Cortex of kidney (tissue), 1 donor: ENCODE measurements at places on chromosomes 4 and X.

GRCh38 chrX:43176686-43177085 lies 398.7 kb upstream of the PPP1R2C start:
- no peak for DNase-seq

DNA sequence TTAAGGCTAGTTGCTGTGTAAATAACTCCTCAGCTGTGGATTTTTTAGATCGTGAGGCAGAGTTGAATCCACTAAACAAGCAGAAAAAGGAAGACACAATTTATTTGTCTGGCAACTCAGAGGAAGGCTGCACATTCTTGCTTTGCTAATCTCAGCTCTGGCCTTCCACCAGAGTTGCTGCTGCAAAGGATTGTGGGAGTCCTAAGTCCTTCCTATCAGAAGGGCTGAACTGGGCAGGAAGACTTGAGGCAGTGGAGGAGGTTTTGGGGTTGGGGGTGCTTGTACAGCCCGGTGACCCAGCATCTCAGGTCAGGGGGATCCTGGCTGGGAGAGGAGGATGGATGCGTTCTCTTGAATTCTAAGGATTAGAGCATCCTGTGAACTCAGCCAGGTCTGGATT lies 11.0 kb upstream of the VSIG1 start:
- DNase-seq = no peak

DNA sequence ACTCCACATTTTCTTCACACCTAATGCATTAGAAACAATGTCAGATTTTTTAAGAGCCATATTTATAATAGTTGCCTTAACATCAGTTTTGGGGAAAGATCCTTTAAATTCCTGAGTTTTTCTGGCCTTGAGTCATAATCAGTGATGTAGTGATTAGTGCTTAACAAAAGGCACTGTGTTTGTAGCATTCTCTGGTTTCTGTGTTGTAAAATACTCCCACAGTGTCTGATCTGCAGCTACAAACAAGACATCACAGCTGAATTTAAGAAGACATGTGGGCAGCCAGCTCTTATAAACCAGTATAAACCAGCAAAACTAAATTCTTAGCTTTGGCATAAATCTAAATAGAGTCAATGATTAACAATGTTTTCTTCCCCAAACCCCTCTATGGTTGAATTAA lies 233.8 kb downstream of the FSTL5 start:
- no peak for DNase-seq

GRCh38 chr4:102439236-102439614 lies 61.9 kb upstream of the NFKB1 start:
- DNase-seq = no peak

DNA sequence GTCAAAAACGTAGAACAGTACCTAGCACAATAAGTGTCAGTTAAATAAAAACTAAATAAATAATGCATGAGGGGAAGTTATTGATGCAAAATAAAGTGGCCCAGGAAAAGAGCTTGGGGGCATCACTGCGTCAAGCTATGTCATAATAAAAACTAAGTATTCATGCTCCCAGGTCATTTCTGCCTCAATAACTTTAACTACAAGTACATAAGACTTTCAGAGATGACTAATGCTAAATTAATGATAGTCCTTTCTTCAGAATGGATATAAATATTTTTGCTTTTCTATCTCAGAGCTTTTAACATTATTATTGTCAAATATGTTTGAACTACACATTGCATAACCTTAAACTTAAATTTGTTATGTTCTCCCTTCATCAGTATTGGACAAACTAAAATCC lies 92.2 kb upstream of the MAGEB10 start:
- no peak for DNase-seq

GRCh38 chrX:1163231-1163630 lies 49.2 kb downstream of the CRLF2 start:
- DNase-seq = no peak

DNA sequence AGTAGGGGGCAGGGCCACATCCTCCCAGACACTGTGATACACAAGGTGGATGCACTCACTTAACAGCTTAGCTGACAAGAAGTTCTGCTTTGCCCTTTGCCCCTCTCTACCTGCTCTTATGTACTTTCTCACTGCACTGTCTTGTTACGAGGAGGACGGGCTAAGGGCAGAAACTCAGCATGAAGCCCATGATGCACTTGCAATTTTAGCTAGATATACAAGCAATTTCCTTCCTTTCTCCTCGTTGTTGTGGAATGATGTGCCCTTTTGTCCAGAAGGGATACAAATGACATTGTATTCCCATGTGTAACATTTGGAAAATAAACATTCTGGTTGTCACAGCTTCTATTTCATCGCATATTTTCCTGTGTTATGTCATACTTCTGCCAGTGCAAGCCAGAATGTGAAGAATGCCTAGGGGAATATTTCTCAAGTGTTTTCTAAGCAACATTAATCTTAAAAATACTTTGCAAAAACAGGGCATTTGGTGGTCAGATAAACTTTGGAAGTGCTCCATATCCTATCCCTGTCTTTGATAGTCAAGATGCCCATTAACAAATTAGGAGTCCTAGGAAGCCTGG lies 47.2 kb downstream of the MAOA start:
- DNase-seq = no peak

- DNase-seq = no peak
These were observed 90.3 kb downstream of the ATOH1 start for GRCh38 chr4:93918856-93919255.

DNA sequence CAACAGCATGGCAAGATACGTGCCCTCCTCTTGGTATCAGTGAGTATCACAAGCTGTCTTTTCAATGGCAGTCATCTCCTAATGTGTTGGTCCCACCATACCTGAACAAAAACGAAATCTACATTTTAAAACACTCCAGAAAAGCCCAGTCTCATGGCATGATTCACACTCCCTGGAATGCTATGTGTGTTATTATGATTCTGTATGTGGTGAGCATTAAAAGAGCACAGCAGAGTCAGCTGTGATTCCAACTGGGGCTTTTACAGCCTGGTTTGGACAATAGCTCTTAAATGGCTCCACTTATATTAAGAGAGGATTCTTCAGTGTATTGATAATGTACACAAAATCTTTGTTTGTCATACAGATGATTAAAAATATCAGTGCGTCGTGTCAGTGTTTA lies 274.1 kb upstream of the GK2 start:
- DNase-seq = no peak

DNA sequence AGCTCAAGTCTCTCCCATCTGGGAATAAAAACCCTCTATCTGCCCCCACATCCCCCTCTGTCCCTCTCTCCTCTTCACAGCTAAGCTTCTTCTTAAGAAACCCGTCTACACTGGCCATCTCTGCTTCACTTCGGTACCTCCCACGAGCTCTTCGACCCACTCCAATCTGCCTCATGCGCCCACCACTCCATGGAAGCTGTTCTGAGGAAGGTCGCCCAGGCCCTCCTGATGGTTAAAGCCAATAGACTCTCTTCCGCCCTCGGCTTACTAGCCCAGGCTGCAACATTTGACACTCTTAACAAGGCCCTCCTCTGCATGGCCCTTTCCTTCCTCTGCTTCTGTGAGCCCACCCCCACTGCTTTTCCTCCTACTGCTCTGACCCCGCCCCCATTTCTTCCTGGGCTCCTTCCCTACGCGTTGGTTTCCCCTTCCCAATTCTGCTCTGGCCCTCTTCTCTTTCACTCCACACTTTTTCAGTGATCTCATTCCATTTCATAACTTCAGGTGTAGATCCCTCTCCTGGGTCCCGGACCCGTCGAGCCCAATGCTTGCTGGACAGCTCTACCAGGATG lies 11.8 kb downstream of the IQSEC2 start:
- DNase-seq = no peak

- DNase-seq = no peak
These were observed 269.8 kb downstream of the FSTL5 start for GRCh38 chr4:161894014-161894413.

GRCh38 chrX:147228153-147228552 lies 413.6 kb upstream of the CXorf51A start:
- no peak for DNase-seq

DNA sequence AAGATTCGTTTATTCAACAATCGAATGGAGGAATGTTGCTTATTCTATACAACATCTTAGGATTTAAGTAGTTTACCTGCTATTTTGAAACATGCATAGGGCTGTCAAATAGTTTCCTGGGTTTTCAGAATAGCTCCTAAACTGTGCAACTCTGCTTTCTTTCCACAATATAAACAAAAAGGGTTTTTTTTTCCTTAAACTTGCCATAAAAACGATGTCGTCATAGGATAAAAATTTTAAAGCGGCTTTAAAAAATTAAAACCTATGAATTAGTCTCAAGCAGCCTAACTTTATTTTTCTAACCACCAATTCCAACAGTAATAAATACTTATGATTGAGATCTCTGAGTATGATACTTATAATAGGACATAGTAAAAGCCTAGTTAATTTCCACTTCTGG lies 21.6 kb upstream of the STIM2 start:
- no peak for DNase-seq

- DNase-seq = no peak
These were observed 69.2 kb downstream of the HAUS3 start for GRCh38 chr4:2172627-2173231.

- DNase-seq = no peak
These were observed 138.3 kb downstream of the PDE5A start for GRCh38 chr4:119490335-119490734.

DNA sequence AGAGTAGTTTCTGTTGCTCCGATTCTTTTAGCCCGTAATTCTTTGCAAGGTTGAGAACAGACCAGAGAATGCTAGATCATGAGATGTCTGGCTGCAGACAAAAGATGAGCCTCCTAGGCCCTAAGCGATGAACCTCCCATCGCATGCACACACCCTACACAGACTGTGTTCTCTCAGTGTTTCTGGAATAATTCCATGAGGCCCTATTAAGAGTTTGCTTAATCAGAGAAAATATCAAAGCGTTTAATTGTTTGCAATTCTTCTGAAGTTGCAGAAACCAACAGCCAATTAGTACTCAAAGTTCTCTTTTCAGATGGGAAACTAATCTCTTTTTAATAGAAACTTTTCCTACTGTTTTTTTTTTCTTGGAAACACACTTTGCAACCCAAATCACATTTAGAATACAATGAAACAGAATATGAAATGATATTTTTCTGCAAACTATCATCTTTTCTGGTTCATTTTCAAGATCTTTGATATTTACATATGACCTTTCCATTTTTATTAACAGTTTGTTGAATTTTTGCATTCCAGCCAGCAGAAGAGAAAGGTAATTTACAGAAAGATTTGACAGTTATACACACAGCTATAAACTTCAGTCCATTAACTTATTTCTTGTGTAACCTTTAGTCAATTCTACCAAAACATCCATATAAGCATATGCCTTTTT lies 1525.6 kb downstream of the ARAP2 start:
- DNase-seq = no peak

- DNase-seq = no peak
These were observed 18.7 kb upstream of the GPR34 start for GRCh38 chrX:41670112-41670511.

DNA sequence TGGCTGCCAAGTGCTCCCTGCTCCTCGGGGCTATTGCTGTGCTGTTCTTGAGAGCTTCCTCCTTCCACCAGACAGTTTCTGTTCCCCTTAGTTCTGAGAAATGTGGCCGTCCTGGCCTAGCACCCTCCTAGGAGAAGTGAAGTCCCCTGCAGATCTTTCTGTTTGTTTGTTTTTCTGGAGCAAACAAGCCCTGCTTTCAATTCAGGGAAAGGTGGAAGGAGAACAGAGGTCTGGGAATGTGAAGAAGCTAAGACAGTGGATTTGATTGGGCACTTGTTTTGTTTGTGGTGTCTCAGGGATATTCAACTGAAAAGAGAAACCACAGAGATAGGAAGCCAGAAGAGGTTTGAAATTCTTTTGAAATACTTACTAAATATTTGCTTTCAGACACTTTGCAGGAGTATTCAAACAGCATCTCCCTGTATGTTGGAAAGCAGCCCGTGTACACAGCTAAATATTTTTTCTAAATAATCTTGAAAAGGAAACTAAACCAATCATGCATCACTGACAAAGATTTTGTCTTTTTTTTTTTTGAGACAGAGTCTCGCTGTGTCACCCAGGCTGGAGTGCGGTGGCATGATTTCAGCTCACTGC lies 36.5 kb upstream of the PPM1K start:
- DNase-seq = no peak

- DNase-seq = no peak
These were observed 82.4 kb upstream of the MTM1 start for GRCh38 chrX:150486011-150486410.

- DNase-seq = no peak
These were observed 36.9 kb downstream of the HMX1 start for GRCh38 chr4:8834681-8835220.

DNA sequence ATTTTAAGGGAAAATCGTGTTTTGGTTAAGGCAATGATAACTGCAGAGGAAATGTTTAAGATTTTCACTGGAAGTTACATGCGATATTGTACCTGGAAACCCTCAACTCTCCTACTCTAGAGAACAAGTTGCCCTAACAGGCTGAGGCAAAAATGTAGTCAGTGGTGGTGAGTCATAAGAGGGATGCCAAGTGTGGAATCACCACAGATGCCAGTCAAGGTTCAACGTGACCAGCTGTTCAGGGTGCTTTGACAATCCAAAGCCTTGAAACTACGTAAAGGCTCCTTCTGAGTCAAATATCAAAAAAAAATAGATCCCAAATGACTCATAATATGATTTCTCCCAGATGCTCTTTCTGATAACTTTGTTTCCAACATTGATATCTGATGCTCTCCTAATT lies 77.9 kb upstream of the AFF2 start:
- DNase-seq = no peak

DNA sequence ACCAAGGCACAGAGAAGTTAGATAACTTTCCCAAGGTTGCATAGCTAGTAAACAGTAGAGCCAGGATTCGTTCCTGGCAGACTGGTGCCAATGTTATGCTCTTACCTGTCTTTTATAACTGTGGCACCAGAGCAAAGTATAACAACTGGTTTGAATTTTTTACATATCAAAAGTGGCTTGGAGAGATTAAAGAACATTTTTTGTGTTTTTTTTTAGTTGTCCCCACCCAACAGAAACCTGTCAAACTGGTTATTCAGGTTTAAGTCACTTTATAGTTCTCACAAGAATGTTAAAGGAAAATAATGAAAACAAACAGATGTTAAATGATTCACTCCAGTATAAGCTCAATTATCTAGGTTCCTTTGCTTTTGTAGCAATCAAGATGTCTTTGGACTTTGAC lies 15.6 kb upstream of the FAM47E start:
- DNase-seq = no peak

DNA sequence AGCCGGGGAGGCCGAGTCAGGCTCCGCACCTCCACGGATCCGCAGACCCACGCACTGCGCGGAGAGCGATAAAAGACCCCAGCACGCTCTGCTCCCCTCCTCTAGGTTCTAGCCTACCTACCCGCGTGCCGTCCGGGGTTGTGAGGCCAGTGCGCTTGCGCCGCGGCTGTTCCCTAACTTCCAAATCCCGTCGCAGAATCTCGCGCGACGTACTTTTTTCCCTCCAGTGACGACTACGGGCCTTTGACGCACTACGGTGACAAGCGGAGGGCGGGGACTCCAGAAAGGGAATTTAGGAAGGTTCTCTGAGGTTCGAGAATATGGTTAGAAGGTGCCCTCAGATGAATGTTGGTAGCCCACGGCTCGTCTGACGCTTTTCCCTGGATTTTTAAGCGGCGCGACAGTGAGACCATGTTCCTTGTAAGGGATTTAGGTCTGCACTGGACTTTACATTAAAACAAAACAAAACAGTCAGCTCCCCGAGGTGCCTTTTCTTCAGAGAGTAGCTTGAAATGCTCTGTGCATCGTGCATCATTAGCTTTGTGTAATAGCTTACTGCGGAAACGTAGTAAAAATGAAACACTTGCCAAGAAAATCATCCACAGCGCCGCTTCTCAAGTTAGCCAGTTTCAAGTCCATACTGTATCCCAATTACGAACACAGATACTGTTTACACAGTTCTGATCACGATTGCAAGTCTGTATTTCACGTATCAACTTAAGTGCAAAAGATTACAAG lies at the start of gene NKRF:
TSS of gene NKRF (minus strand) at position 145 of the 738 bp plus-strand sequence.
- DNase-seq = peak; percentile 3

GRCh38 chr4:31949045-31949444 lies 1228.9 kb downstream of the PCDH7 start:
- no peak for DNase-seq
